GM10248 (cell line): ENCODE measurements at places on chromosomes 1 and 21.

DNA sequence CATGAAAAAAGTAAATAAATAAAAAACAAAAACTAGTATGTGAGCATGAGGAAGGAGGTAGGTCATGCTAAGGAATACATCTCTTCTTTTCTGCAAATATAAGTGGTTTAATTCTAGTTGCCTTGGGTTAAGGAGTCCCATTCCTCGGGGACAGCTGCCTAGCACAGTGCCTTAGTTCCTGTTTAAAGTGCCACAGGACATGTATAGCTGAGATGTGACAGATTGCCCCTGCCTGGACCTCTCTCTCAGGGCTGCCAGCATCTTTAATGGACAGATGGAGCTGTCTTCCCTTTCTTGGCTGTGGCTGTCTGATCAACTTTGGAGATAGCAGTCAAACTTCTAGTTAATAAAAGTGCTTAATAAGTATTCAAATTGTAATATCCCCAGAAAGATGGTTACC lies 50.0 kb downstream of the TSEN15 start:
- no peak for DNase-seq

- no peak for DNase-seq
Observed at GRCh38 chr1:114340892-114341291, 170.1 kb downstream of the TRIM33 start.

DNA sequence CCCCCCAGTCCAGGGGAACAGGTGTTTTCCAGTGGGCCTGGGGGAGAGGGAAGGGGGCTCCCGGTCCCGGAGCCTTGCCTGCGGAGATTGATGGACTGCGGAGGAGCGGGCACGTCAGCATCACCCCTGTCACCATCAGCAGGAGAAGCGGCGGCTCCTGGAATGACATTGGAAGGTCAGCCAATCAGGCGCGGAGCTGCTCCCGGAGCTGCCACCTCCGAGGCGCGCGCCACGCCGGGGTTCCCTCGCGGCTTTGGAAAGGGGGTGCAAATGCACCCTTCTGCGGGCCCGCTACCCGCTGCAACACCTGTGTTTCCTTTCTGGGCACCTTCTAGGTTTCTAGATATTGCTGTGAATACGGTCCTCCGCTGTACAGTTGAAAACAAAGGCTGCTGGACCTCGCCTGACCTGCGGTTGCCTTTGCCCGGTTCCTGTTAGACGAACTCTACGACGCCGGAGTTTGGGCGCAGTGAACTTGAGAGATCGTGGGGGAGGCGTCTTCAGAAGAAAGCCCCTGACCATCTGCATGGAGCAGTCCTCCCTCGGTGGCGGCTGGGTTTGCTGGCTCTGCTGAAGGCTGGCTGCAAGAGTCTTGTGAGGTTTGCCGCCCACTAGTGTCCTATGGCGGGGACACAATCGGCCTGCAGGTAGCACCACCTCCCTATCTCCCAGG lies 5.3 kb downstream of the DSCAM start:
- DNase-seq: no peak

- no peak for DNase-seq
Observed at GRCh38 chr1:177007437-177008161, 156.9 kb downstream of the ASTN1 start.

- DNase-seq: no peak
Observed at GRCh38 chr1:110675060-110675791, 486 bp upstream of the KCNA3 start.

DNA sequence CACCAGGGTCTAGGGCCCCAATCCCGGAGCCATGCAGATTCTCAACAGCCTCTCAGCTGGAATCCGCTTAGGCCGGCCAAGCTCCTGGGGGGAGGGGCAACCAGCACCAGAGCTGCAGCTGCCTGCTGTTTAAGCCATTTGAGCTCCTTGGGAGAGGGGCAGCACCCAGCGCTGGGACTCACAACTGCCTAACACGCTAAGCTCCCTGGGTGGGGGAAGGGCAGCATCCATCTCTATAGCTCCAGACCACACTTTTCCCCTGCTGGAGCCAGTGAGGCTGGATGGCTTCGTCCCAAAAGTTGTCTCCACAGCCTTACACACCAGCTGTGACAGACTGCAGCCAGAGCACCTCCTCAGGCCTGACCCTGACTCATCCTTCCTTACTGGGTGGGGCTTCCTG lies 6.9 kb upstream of the PTGFR start:
- DNase-seq: no peak

GRCh38 chr1:61426254-61426653 lies 298.7 kb downstream of the TM2D1 start:
- DNase-seq: no peak

DNA sequence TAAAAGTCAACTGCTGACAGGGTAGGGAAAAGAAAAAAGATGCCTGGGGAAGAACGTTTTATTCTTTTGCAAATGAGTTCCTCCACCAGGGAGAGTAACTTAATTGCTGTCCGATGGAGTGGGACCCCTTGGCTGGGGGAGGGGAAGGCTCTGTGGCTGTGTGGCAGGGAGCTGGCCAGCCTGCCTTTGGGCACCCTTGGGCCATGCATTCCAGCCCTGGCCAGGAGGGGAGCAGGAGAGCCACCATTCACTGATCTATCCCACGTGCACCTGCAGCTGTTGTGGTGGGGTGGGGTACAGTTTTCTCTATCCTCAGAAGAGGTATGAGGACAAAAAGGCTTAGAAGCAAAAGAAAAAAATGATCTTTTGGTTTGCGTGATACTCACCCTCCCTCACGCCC lies 116.9 kb downstream of the KCNK1 start:
- no peak for DNase-seq
